Stimulated activated CD8-positive, alpha-beta memory T cell treated with anti-CD3 and anti-CD28 coated beads, Interleukin-2, amount 100 ng/mL, for 1 hour (primary cell): ENCODE measurements at places on chromosomes 7 and 10.

GRCh38 chr10:118610577-118610976 lies 15.1 kb upstream of the PRLHR start:
- no peak for DNase-seq

DNA sequence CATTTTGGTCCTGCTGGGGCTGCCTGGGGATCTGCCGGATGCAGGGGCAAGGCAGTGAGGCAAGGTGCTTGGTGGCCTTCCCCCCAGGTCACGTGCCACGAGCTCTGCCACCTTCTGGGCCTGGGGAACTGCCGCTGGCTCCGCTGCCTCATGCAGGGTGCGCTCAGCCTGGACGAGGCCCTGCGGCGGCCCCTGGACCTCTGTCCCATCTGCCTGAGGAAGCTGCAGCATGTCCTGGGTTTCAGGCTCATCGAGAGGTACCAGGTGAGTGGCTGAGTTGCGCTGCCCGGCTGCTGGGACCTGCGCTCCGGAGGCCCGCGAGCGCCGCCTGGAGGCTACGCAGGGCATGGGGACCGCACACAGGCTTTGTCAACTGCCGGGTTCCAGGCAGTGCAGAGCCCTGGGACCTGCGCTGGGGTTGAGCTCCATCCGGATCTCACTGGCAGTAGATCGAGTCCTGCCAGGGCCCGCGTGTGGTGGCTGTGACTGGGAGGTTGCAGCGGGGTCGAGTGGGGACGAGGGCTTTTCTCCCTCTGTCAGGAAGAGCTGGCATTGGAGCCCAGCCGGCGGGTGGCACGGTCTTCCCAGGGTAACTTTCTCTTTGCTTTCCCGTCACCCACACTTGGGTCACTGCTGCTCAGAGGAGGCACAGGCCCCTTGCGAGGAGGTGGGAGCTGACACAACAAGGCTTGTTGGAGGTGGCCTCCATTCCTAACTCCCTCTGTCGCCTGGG lies 21.7 kb downstream of the AMZ1 start:
- DNase-seq, result peak; percentile 59

GRCh38 chr10:131748831-131749766 lies 151.7 kb upstream of the PPP2R2D start:
- DNase-seq, result no peak

GRCh38 chr7:1431226-1431625 lies 28.0 kb downstream of the MICALL2 start:
- DNase-seq, result no peak
